Activated naive CD4-positive, alpha-beta T cell treated with anti-CD3 and anti-CD28 coated beads, Interleukin-2, amount 50 U/mL, for 16 hours (primary cell): ENCODE measurements at places on chromosomes 11 and 22.

- DNase-seq = no peak
Measured at GRCh38 chr11:127629200-127629599, 628.6 kb upstream of the KIRREL3 start.

DNA sequence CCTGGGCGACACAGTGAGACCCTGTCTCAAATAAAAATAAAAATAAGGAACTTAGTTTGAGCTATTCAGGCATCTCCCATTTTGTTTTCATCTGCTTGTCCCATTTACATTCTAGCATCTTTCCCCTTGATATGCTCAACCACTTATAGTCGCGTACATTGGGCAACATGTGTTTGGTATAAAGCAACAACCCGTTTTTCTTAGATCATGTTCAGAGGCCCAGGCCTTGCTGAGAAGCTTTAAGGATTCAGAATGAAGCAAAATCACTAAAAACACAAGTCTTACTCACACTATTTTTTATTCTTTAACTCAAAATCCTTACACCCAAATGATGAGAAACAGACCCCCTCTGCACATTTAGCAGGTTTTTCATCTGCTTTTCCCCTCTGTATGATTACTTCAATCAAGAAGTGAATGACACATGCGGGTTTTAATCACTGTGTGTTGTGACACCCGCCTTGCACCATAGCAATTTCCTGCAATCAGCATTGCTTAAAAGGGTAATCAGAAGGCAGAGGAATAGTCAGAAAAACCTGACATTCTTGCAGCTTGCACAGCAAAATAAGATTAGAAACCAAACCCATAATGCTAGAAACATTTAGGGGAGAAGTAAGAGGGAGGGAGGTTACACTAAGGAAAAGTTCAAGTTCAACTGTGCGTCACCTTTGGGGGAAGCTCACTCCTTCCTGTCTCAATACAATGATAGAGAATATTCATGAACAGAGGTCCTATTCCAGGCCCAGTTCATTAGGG lies 25.9 kb downstream of the ALG9 start:
- no peak for DNase-seq

GRCh38 chr11:122033193-122033592 lies 82.8 kb downstream of the BLID start:
- no peak for DNase-seq

DNA sequence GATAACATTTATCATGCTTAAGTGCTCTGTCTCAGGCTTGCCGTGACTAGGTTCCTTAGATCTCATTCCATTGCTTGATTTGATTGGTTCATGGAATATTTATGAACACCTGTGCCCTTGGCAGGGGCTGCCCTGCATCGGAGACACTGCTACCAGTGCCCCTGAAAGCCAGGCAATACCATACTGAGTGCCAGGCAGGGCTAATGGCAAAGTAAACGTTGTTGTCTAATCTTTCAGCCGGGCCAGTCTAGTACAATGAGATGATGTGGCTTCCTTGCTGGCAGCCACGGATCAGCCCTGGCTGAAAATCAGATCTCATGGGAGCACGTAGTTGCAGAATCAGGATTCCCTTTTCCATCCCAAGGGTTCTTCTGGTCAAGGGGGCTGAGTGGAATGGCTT lies 5.0 kb upstream of the PGA3 start:
- no peak for DNase-seq
